Renal cortical epithelial cell (primary cell): ENCODE measurements at places on chromosomes 4 and X. TPM values are rescaled to one million over a fixed set of nuclear protein-coding genes. Genes with fewer than 3 reads are reported as not detected.

- DNase-seq: no peak
Observed at GRCh38 chr4:8350841-8351461, 81.4 kb downstream of the HTRA3 start.

DNA sequence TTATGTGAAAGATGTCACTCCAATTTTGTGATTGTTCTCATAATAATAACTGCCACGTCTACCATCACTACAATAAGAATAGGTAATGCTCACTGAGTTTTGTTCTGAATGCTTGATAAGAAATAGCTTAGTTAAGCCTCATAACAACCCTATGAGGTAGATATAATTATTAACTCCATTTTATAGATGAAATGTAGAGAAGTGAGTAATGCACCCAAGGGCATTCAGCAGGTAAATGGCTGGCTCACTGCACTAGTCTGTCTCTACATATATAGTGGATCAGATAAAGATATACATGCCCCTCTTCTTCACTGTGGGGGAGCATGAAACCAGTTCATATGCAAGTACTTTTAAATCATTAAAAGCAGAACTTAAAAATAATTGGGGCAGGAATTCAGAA, 65.8 kb upstream of the SLC4A4 start:
- DNase-seq: peak; percentile 65

DNA sequence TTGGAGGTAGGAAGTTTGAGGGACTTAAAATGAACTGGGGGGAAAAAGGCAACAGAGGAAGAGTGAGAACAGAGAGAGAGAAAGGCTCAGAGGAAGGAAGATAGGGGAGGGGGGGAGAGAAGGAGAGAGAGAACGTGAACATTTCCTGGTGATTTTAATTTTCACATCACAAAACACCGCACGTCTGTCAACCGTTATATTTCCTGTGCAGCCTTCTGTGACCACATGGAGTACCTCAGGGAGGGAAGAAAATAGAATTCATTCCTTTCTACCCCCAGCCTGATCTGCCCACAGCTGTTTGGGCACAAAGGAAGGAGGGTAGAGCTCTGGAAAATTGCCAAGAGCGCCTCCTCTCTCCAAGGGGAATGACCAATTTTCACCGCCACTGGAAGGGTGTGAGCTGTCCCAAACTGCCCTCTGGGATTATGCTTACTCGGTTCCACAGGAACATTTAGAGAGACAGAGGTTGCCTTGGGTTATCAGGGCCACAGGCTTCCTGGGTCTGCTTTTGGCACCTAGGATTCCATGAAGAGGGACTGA, 135.7 kb upstream of the MAMLD1 start:
- DNase-seq: no peak

GRCh38 chr4:18398661-18399060, 377.1 kb upstream of the LCORL start:
- DNase-seq: peak; percentile 33

DNA sequence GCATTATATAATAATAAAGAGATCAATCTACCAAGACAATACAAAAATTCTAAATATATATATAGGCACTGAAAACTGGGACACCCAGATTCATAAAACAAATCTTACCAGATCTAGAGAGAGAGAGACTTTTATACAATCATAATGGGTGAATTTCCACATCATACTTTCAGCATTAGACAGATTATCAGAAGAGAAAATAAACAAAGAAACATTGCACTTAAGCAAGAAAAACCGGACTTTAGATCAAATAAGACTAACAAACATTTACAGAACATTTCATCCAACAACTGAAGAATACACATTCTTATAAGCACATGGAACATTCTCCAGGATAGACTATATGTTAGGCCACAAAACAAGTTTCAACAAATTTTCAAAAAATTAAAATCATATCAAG, 245.1 kb downstream of the INPP4B start:
- DNase-seq: peak; percentile 2

DNA sequence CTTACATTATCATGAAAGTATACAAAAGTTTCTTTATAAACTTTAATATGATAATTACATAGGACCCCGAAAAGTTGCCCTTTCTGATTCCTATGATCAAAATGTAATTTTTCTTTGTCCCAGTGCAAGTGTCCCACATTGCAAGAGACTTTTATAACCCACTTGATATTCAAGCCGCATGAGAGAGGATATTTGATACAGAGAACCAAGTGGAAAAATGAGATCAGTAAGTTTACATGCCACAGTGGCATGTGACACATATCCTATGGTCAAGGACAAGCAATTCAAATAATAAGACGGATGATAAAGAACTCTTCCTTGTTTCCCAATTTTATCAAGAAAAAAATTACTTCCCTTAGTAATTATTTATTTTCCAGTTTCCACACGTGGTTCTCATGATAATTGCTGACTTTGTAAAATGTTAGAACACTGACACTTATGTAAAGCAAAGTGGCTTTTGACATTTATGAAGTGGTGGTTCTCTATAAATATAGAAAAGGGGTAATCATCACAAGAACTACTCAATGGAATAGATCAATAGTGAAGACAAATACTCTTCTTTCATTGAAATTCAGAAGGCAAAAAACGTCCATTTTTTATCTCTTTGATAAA, 273.7 kb upstream of the NOCT start:
- no peak for DNase-seq

GRCh38 chr4:144355811-144356757, 215.6 kb upstream of the GYPA start:
- DNase-seq: peak; percentile 98

GRCh38 chr4:41425650-41426049, 112.3 kb upstream of the LIMCH1 start:
- no peak for DNase-seq

DNA sequence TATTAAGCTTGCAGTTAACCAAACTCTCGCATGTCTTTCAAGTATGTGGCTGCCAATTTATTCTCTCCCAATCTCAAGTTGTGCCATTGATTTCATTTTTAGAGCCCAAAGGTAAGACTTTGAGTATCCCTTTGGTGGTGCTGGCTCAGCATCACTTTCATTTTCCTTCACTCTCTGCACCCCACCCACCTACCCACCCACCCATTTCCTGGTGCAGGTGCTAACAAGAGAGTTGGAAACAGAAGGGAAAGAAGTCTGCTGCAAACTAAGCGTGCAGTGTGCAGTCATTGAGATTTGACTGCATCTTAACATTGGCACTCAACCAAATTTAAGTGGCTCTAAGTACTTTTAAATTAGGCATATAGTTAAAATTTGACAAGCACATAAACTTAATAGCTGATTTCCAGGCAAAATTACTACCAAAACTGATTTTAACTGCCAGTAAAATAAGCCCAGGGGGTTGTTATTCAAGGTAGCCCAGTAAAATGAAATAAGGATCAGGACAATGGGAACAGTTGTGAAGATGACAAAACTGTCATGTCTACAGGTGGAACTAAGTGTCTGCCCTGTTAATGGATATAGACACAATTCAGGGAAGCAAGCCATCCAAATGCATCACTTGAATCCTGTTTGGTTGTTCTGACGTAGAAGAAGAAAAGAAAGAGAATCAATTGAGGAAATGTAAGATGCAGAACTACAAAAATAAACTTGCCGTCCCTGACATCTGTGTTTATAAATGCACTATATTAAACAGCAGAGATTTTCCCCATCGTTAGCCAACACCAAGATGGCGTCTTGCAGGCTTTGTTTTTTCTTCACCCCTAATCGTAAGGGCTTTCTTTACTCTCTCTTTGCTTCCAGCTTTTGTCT, 184.2 kb downstream of the KDR start:
- DNase-seq: no peak

- no peak for DNase-seq
Observed at GRCh38 chr4:148196164-148196563, 246.1 kb downstream of the NR3C2 start.

Gene CLTRN
- total RNA-seq: 2.8 and 3.0 TPM in 2 replicates

Gene PGAM4
- total RNA-seq: not detected in 2 replicates

DNA sequence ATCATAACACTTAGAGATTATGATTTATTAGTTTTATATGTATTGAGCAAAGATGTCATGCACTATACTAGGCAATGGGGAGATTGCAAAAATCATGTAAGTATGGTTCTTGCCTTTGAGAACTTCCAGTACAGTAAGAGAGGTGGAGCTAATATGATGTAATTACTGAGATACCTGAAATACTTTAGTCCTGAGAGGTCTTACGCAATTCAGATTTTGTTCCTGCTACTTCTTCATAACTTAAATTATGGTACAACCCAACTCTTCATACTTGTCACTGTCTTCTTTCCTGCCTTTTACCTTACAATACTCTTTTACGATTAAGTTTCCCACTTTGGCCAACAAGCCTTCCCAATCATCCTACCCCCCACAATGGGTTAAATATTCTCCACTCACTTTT, 564.2 kb upstream of the PITX2 start:
- no peak for DNase-seq

DNA sequence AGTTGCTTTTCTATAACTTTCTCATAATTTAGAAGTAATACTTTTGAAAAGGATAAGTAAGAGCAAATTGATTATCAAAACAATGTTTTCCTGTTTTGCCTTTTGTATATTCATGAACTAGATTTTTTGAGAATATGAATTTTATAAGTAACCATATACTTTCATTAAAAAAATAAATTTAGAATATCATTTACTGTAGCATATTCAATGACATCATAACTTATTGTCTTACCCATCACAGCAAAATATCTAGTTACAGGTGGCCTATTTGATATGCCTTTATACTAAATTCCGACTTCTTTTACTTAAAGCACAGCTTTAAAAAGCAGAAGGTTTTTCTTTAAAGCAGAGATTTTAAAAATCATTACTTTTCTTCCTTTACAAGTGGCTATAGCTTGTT, 20.1 kb downstream of the BLTP1 start:
- no peak for DNase-seq

DNA sequence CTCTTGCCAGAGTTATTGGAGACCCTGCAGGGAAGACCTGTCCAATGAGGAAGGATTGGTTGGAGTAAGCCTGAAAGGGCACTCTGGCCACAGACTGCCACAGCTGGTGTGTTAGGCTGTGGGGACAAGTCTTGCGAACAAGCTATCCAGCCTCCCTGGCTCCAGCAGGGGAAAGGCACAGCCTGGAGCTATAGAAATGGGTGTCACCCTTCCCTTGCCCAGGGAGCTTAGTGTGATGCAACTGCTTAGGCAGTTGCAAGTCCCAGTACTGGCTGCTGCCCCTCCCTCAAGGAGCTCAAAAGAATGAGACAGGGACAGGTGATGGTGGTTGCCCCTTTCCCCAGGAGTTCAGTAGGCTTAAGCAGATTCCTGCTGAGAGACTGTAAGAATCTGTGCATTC, 165.7 kb upstream of the CT83 start:
- DNase-seq: no peak
